Smooth muscle cell of the umbilical artery (primary cell): ENCODE measurements at places on chromosomes 16 and 17. TPM values are rescaled to one million over a fixed set of nuclear protein-coding genes. Genes with fewer than 3 reads are reported as not detected.

PRR29 gene
- total RNA-seq = 0.18 and 1.2 TPM in 2 replicates

P3H4 gene
- total RNA-seq = 146 and 214 TPM in 2 replicates

SCARF1 gene
- total RNA-seq = 0.32 and 0.59 TPM in 2 replicates

SLFN11 gene
- total RNA-seq = 30.3 and 63.5 TPM in 2 replicates

EPX gene
- total RNA-seq = not detected in 2 replicates
